CD4-positive, alpha-beta memory T cell (primary cell): ENCODE measurements at places on chromosomes 16 and 17.

- no peaks in the 10 kb centered on the region for H3K36me3 ChIP-seq
- no peaks in the 10 kb centered on the region for H3K27me3 ChIP-seq
- no peak for DNase-seq
- no peak overlapping the region for H3K27ac ChIP-seq
- no peak overlapping the region for H3K4me3 ChIP-seq
- no peaks in the 10 kb centered on the region for H3K4me1 ChIP-seq
Observed at GRCh38 chr16:54843424-54843750, 87.3 kb upstream of the IRX5 start.

GRCh38 chr17:73826872-73827228 is 182.6 kb upstream of the SDK2 start:
- H3K4me3 ChIP-seq: no peak overlapping the region
- H3K27ac ChIP-seq: peak overlapping the region; percentile 40
- no peaks in the 10 kb centered on the region for H3K27me3 ChIP-seq
- peaks cover 81% of the 10 kb centered on the region for H3K4me1 ChIP-seq
- no peaks in the 10 kb centered on the region for H3K36me3 ChIP-seq

- no peaks in the 10 kb centered on the region for H3K27me3 ChIP-seq
- no peak overlapping the region for H3K27ac ChIP-seq
- H3K4me3 ChIP-seq: no peak overlapping the region
- no peak for DNase-seq
- peaks cover 36% of the 10 kb centered on the region for H3K36me3 ChIP-seq
Observed at GRCh38 chr16:293043-293775, 10.2 kb downstream of the PDIA2 start.

GRCh38 chr17:73261952-73262675 is 434 bp upstream of the CPSF4L start:
- H3K36me3 ChIP-seq: no peaks in the 10 kb centered on the region
- DNase-seq: no peak
- H3K4me1 ChIP-seq: no peaks in the 10 kb centered on the region
- H3K27me3 ChIP-seq: no peaks in the 10 kb centered on the region
- no peak overlapping the region for H3K27ac ChIP-seq

DNA sequence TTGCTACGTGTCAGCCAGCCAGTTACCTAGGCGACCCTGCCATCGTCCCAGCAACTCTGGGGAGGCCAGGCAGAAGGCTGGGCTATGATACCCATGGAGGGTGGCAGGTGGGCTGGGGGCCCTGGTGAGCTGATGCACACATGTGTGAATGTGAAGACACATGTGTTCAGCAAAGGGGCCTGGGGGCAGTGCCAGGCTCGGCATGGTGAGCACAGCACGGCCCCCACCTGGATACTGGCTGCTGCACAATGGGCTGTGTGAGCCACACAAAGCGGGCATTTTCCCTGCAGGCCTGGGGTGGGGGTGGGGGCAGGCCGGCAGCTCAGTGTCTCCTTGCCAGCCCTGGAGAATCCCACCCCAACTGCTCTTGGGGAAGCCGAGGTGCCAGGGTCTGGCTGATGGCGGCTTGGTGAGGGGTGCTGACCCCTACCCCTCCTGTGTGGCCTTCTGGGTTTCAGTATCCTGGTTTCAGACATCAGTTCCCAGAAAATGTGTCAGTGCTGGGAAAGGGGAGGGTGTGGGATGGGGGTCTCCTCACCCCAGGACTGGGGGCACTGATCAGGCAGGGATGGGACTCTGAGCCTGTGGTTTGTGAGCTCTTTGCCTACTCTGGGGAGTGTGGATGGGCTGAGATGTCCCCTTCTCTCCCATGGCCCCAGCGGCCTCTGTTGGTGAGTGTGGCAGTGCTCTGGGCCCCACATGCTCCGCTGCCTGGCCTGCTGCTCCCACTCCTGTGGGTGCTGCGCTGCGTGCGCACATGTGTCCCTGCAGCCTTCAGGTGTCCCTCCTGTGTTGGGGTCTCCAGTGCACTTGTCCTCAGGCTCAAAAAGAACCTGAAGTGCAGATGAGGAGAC is 5.1 kb downstream of the LLGL1 start:
- DNase-seq: no peak
- H3K27ac ChIP-seq: no peak overlapping the region
- no peak overlapping the region for H3K4me3 ChIP-seq
- H3K4me1 ChIP-seq: peaks cover 23% of the 10 kb centered on the region

GRCh38 chr16:50428116-50428515 is 59.3 kb upstream of the BRD7 start:
- peaks cover 5% of the 10 kb centered on the region for H3K27me3 ChIP-seq
- H3K27ac ChIP-seq: no peak overlapping the region
- no peaks in the 10 kb centered on the region for H3K4me1 ChIP-seq

DNA sequence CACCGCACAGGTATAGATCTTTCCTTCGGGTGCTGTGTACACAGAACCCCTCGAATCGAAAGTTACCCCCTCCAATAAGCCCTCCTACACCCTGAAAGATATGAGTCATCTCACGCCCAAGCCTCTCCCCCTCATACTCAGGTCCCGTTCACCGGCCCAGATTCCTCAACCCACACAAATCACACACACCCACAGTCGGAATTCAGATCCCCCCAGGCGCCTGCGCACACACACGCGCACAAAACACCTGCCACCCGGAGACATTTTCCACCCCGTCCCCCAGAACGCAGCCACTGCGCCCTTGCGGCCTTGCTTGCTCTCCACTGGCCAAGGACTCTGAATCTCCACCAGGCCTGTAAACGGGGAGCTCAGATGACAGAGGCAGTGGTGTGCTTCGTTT is 4.9 kb downstream of the JPH3 start:
- no peak overlapping the region for H3K4me3 ChIP-seq
- no peaks in the 10 kb centered on the region for H3K36me3 ChIP-seq
- no peak for DNase-seq
- H3K4me1 ChIP-seq: no peaks in the 10 kb centered on the region
- H3K27me3 ChIP-seq: peaks cover 7% of the 10 kb centered on the region

GRCh38 chr17:6355196-6355595 is 79.7 kb downstream of the AIPL1 start:
- H3K4me3 ChIP-seq: no peak overlapping the region
- DNase-seq: no peak
- no peak overlapping the region for H3K27ac ChIP-seq
- no peaks in the 10 kb centered on the region for H3K36me3 ChIP-seq
- H3K4me1 ChIP-seq: no peaks in the 10 kb centered on the region
- H3K27me3 ChIP-seq: no peaks in the 10 kb centered on the region

DNA sequence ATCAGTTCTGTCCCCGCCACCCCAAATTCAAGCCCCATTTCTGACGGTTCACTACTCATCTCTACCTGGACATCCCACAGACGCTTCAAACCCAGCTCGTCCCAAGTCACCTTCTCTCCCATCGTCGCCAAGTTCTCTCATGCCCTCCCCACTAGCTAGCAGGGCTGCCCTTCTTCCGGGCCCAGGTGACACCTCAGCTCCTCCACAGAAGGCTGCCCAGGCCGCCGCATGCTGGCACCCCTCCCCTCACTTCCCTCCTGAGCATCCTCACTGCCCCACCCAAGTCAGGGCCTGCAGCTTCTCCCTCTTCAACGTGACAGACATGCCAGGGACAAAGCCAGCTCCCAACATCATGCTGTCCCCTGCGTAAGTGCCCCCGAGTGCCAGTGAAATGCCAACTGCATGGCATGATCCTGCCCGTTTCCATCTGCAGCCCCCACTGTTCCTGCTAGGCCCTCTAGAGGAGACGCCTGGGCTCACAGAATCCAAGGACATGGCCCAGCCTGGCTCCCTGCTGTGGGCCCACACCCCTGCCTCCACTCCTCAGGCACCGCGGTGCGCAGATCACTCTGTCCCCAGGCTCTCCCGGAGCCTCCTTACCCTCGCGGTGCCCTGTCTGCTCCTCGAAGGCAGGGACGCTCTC is 5.9 kb downstream of the CYB561 start:
- no peaks in the 10 kb centered on the region for H3K27me3 ChIP-seq
- H3K36me3 ChIP-seq: peaks cover 5% of the 10 kb centered on the region
- DNase-seq: peak; percentile 45
- H3K4me1 ChIP-seq: peaks cover 73% of the 10 kb centered on the region
- peak overlapping the region; percentile 43 for H3K27ac ChIP-seq

GRCh38 chr17:57899822-57900221 is 50.0 kb upstream of the MRPS23 start:
- no peaks in the 10 kb centered on the region for H3K36me3 ChIP-seq
- no peaks in the 10 kb centered on the region for H3K27me3 ChIP-seq
- peaks cover 14% of the 10 kb centered on the region for H3K4me1 ChIP-seq
- H3K4me3 ChIP-seq: no peak overlapping the region
- no peak for DNase-seq
- no peak overlapping the region for H3K27ac ChIP-seq

GRCh38 chr17:75827308-75828075 is 16.7 kb downstream of the UNC13D start:
- H3K4me1 ChIP-seq: peaks cover 26% of the 10 kb centered on the region
- peaks cover 28% of the 10 kb centered on the region for H3K36me3 ChIP-seq
- DNase-seq: peak; percentile 55
- H3K4me3 ChIP-seq: no peak overlapping the region
- H3K27me3 ChIP-seq: no peaks in the 10 kb centered on the region

DNA sequence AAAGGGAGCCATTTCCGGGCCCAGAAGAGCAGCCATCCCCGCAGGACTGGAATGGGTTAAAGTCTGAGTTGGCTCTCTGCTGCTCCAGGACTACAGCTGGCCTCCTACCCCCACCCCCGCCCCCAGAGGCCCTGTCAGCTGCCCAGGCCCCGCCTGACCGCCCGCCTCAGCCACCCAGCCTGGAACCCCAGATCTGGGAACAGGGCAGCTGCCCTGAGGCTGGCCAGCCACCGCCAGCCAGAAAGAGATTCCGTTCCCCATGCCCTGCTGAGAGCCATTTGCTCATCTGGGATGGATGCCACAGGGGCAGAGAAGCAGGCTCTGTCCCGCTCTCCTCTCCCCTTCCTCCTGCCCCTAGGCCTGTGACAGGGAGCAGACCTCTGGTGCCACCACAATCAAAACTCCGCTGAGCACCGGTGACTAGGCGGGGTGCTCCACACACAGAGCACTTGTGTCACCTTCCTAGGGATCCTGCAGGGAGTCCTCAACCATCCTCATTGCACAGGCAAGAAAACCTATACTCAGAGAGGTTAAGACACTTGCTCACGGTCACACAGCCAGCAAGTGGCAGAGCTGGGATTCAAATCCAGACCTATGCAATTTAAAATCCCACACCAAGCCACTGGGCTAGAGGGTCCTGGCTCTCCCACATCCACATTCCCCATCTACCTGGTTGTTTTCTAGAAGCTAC is 44.1 kb downstream of the ZNF423 start:
- H3K27ac ChIP-seq: no peak overlapping the region
- H3K27me3 ChIP-seq: no peaks in the 10 kb centered on the region
- H3K4me3 ChIP-seq: no peak overlapping the region
- no peak for DNase-seq
- H3K36me3 ChIP-seq: no peaks in the 10 kb centered on the region
- no peaks in the 10 kb centered on the region for H3K4me1 ChIP-seq

GRCh38 chr16:83701494-83701893 is 106.3 kb upstream of the HSBP1 start:
- H3K4me3 ChIP-seq: no peak overlapping the region
- no peak overlapping the region for H3K27ac ChIP-seq
- H3K4me1 ChIP-seq: no peaks in the 10 kb centered on the region
- no peak for DNase-seq
- no peaks in the 10 kb centered on the region for H3K27me3 ChIP-seq

- DNase-seq: no peak
- H3K27ac ChIP-seq: no peak overlapping the region
- no peaks in the 10 kb centered on the region for H3K36me3 ChIP-seq
- H3K4me3 ChIP-seq: no peak overlapping the region
- peaks cover 8% of the 10 kb centered on the region for H3K4me1 ChIP-seq
- H3K27me3 ChIP-seq: no peaks in the 10 kb centered on the region
Observed at GRCh38 chr17:9389111-9389527, 186.5 kb downstream of the STX8 start.

- H3K36me3 ChIP-seq: peaks cover 67% of the 10 kb centered on the region
- DNase-seq: no peak
- peak overlapping the region; percentile 94 for H3K27ac ChIP-seq
Observed at GRCh38 chr17:40558890-40559563, 6.2 kb downstream of the CCR7 start.

- H3K27ac ChIP-seq: no peak overlapping the region
- no peaks in the 10 kb centered on the region for H3K4me1 ChIP-seq
- no peaks in the 10 kb centered on the region for H3K36me3 ChIP-seq
- no peak for DNase-seq
Observed at GRCh38 chr17:17766744-17767120, 70.1 kb downstream of the SREBF1 start.

- no peak overlapping the region for H3K27ac ChIP-seq
- H3K27me3 ChIP-seq: no peaks in the 10 kb centered on the region
- H3K4me1 ChIP-seq: no peaks in the 10 kb centered on the region
- no peak for DNase-seq
- H3K4me3 ChIP-seq: no peak overlapping the region
Observed at GRCh38 chr16:70770291-70770625, 30.7 kb downstream of the VAC14 start.

GRCh38 chr17:63431939-63432804 is 13.9 kb downstream of the CYB561 start:
- H3K4me1 ChIP-seq: peaks cover 57% of the 10 kb centered on the region
- H3K27ac ChIP-seq: no peak overlapping the region
- peaks cover 12% of the 10 kb centered on the region for H3K36me3 ChIP-seq
- H3K4me3 ChIP-seq: no peak overlapping the region
- no peak for DNase-seq

GRCh38 chr16:72789465-72789864 is 258.5 kb downstream of the ZFHX3 start:
- no peak for DNase-seq
- H3K27ac ChIP-seq: no peak overlapping the region
